ENCODE measurements at places on chromosomes 2 and 18.

DNA sequence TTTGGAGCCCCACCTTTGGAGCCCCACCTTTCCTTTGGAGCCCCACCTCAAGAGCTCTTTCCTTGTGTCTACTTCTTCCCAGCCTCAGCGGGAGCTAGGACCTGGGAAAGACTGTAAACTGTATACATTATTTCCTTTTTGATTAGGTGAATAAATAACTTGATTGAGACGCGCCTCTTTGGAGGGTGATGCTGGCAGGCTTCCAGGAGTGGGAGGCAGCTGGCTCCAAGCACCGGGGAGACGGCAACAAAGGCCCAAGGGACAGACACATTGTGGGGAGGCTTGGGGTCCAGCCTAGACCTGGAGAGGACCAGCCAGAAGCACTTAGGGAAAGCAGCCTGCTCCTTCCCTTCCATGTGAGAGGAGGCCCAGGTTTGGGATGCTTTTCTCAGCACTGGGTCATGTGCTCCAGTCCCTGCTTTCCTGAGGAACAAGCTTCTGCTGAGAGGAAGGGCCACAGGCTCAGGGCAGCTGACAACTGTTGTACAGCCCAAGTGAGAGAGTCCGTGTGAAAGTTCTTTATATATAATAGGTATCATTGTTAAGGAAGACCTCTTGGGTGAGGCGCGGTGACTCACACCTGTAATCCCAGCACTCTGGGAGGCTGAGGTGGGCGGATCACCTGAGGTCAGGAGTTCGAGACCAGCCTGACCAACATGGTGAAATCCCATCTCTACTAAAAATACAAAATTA lies 297.2 kb upstream of the SLC14A2 start:
- DNase-seq: no peak

- DNase-seq: no peak
Observed at GRCh38 chr2:9945596-9945995, 5.9 kb upstream of the GRHL1 start.

- DNase-seq: peak; percentile 65
Observed at GRCh38 chr2:160221391-160222276, 21.6 kb upstream of the ITGB6 start.

GRCh38 chr18:74194691-74195090 lies 46.4 kb downstream of the TIMM21 start:
- DNase-seq: no peak

GRCh38 chr2:180707175-180707883 lies 273.1 kb upstream of the UBE2E3 start:
- DNase-seq: no peak

GRCh38 chr2:8568543-8569302 lies 113.1 kb upstream of the ID2 start:
- no peak for DNase-seq

- DNase-seq: no peak
Observed at GRCh38 chr2:238703436-238703835, 144.4 kb upstream of the TWIST2 start.

DNA sequence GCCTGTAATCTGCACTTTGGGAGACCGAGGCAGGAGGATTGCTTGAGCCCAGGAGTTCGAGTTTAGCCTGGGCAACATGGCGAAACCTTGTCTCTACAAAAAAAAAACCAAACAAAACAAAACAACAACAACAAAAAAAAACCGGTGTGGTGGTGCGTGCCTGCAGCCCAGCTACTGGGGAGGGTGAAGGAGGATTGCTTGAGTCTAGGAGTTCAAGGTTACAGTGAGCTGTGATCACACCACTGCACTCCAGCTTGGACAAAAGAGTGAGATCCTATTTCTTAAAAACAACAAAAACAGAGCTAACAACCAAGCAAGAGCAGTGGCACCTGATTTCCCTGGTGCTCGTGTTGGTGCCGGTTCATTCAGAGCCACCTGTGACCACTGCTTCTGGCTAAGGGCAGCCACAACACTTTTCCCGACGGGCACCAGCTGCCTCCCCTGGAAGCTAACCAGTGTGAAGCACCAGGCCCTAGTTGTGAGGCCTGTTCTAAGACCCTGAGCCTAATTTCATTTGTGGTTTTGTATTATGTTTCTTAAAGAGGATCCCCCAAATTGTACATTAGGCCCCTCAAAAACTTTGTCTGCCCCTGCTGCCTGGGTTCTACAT lies 1.3 kb downstream of the AOX1 start:
- no peak for DNase-seq

Data from left ventricle myocardium inferior (tissue), 1 donor.